MCF 10A (cell line): ENCODE measurements at places on chromosomes 4 and X.
A peak's percentile ranks its signal among the peaks of the same experiment; 100 is the strongest.

GRCh38 chr4:76200771-76201231 is 12.8 kb downstream of the SCARB2 start:
- peaks cover 10% of the 10 kb centered on the region for H3K36me3 ChIP-seq
- DNase-seq = no peak
- H3K27ac ChIP-seq = peak overlapping the region; percentile 8
- H3K4me1 ChIP-seq = peaks cover 21% of the 10 kb centered on the region

DNA sequence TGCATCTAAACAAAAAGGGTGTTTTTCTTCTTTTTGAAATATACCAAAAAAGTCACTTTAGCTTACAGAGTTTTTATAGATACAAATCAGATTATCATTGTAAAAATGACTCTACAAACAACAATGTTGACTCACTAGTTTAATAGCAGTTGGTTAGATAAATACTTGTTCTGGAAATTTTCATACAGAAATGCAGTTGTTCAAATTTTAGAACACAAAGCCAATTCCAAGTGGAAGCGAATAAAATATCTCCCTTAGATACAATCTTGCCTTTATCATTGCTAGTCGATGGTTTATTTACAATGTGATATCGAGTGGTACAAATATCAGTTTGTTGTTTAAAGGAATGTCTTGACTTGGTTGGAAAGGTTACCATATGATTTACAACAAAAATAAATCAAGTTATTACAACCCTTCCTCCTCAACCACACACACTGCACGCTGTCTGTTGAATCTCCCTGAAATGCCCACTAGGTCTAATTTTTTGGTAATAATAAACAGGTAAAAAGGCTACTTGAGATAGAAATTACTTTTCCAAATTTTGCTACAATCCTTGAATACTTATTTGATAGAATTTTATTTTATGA is 114.8 kb downstream of the CDS1 start:
- no peak for DNase-seq
- no peaks in the 10 kb centered on the region for H3K4me1 ChIP-seq
- no peak overlapping the region for H3K27ac ChIP-seq
- peaks cover 66% of the 10 kb centered on the region for H3K36me3 ChIP-seq
- H3K4me3 ChIP-seq = no peak overlapping the region
- no peaks in the 10 kb centered on the region for H3K27me3 ChIP-seq

DNA sequence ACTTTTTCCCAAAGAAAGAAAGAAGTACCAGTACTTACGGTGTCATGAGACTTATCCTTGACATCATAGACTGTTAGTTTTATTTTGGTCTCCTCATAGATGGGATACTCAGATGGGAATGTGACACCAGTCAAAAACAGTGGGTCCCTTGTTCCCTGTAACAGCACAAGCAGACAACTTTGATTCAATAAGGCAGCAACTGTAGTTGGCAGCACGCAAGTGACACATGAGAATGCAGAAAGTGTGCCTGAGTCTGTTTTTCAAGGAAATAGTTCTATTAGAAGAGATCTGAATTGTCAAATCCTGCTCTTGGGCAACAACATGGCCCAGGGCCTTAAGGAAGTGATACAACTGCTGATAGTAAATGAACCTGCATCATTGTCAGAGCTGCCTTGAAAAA is 443.2 kb downstream of the INPP4B start:
- peak overlapping the region; percentile 68 for H3K27ac ChIP-seq
- no peaks in the 10 kb centered on the region for H3K27me3 ChIP-seq
- H3K36me3 ChIP-seq = peaks cover 6% of the 10 kb centered on the region

- H3K4me3 ChIP-seq = peak overlapping the region; percentile 84
- H3K36me3 ChIP-seq = no peaks in the 10 kb centered on the region
- H3K27ac ChIP-seq = peak overlapping the region; percentile 99
Observed at GRCh38 chr4:103197765-103198110, 405 bp downstream of the CENPE start.

GRCh38 chr4:14125375-14126129 is 498.0 kb upstream of the BOD1L1 start:
- no peak for DNase-seq
- H3K4me3 ChIP-seq = no peak overlapping the region
- no peaks in the 10 kb centered on the region for H3K4me1 ChIP-seq
- no peaks in the 10 kb centered on the region for H3K27me3 ChIP-seq
- H3K27ac ChIP-seq = no peak overlapping the region

DNA sequence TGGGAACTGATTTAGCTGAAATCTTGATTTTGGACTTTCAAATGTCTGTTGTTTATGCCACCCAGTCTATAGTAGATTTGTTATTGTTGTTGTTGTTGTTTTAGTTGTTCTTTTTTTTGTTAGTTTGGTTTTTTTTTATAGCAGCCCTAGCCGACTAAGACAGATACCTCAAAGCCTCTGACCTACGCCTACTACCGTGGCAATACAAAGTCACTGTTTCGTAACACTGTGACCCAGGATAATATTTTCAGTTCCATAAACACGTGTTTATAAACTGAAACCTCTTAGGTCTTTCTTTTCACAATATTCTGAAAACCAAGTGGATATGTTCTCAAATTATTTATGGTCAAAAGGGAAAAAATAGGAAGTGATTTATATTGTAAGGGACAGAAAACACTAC is 32.8 kb downstream of the VCX2 start:
- H3K36me3 ChIP-seq = no peaks in the 10 kb centered on the region
- H3K4me3 ChIP-seq = no peak overlapping the region
- peak; percentile 1 for DNase-seq
- no peaks in the 10 kb centered on the region for H3K4me1 ChIP-seq
